ENCODE measurements at places on chromosomes 3 and 15.

- no peak for DNase-seq
Measured at GRCh38 chr15:67035886-67036285, 29.5 kb upstream of the SMAD3 start.

DNA sequence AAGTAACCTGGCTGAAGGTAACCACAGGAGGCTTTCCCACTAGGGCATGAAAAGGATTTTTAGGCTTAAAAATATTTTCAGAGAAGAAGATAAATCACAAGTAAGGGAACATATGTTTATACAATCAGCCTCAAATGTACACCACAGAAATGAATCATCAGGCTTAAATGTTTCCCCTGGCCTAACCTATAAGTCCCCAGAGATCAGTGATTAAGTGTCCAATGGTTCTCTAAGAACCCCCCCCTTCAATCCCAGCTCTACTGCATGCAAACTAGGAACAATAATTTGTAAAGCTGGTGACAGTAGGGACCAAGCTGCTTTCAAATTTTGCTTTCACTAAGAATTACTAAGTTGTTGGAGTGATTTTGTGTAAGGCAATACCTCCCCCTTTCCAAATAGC is 431.6 kb upstream of the LMCD1 start:
- no peak for DNase-seq

- no peak for DNase-seq
Measured at GRCh38 chr15:62126364-62126763, 38.7 kb downstream of the C2CD4B start.

GRCh38 chr3:194800002-194800401 is 114.3 kb downstream of the FAM43A start:
- no peak for DNase-seq

GRCh38 chr15:52349052-52349700 is 53.6 kb upstream of the MYO5C start:
- no peak for DNase-seq

- no peak for DNase-seq
Measured at GRCh38 chr15:92130244-92130643, 263.4 kb upstream of the ST8SIA2 start.
